ENCODE measurements at places on chromosomes 12 and 14.

DNA sequence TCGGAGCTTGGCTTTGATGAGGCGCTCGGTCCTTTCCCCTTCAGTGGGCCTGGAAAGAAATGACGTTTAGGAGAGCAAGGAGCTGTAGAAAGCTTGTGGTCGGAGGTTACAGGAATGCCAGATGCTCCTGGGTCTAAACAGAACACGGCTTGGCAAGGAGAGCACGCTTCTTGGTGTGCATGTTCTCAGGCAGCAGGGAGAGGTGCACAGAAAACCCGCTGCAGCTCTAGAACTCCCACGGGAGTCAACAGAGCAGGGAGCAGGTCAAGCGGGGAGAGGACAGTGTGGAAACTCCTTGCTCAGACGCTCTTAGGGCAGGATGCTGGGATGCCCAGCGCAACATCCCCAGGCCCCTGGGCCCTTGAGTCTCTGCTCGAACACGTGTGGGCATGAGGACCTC is 51.0 kb downstream of the SSH1 start:
- no peak for DNase-seq

- DNase-seq, result no peak
These were observed 169.4 kb downstream of the FOXN3 start for GRCh38 chr14:89247457-89248122.

DNA sequence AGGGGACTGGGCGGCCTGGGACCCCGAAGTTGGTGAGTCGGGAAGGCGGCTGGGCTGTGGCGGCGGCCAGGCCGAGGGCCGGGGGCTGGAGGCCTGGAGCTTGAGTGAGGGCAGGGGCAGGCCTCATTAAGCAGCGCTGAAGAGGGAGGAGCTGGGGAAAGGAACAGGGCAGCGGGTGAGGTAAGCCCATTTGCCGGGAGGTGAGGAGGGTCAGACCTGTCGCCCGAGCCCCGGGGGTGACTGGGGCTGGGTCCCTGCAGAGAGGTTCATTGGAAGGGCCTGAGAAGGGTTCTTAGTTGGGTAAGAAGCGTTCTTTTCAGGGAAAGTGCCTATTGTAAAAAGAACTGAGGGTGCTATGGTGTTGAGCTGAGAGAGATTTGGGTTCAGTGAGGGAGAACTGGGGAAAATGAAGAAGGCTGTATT is 441 bp downstream of the RAB5B start:
- no peak for DNase-seq

GRCh38 chr14:24935796-24936195 is 114.2 kb downstream of the STXBP6 start:
- no peak for DNase-seq

DNA sequence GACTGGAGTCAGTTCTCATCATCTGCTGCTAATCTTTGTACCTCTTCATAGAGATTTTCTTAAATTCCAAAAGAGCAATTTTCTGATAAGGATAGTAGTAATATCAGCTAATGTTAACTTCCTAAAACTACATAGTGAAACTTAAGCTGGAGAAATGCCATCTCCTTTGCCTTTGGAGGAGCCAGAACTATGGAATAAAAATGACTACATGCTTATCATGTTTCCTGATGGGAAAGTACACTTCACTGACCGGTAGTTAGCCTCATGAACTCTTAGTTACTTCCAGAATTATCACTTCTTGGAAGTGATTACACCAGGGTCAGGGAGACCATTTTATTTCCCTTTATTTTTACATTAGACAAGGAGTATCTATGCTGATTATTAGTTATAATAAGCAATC is 1222.1 kb upstream of the TMEM132C start:
- DNase-seq, result no peak

GRCh38 chr12:2862876-2863275 is 6.0 kb upstream of the TEX52 start:
- DNase-seq, result no peak

GRCh38 chr14:98858158-98858557 is 413.8 kb downstream of the BCL11B start:
- DNase-seq, result no peak

DNA sequence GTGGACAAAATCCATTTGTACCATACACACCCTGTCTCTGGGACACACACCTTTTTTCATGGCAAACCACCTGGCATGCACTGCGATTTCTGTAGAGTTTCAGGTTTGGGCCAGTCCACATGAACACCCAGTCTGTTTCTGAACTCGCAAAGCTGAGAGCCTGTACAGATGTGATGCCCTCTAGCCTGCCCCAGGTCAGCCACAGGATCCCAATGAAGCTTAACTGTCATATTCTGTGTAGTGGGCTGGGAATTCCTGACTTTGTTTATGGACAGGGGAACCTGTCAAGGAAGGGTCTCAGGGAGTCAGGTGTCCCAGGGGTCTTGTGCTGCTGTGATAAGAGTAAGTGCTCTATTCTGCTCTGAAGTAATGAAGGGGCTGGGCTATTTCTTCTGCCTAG is 39.8 kb downstream of the CPM start:
- DNase-seq, result no peak

GRCh38 chr12:15669256-15669948 is 119.8 kb downstream of the EPS8 start:
- DNase-seq, result no peak

- no peak for DNase-seq
These were observed 928.2 kb downstream of the NRXN3 start for GRCh38 chr14:79098324-79098723.

GRCh38 chr14:55129086-55129427 is at the start of gene LGALS3:
TSS of gene LGALS3 (plus strand) at chr14:55129252. CDS start at chr14:55137374, 8,122 bp downstream.
- no peak for DNase-seq

DNA sequence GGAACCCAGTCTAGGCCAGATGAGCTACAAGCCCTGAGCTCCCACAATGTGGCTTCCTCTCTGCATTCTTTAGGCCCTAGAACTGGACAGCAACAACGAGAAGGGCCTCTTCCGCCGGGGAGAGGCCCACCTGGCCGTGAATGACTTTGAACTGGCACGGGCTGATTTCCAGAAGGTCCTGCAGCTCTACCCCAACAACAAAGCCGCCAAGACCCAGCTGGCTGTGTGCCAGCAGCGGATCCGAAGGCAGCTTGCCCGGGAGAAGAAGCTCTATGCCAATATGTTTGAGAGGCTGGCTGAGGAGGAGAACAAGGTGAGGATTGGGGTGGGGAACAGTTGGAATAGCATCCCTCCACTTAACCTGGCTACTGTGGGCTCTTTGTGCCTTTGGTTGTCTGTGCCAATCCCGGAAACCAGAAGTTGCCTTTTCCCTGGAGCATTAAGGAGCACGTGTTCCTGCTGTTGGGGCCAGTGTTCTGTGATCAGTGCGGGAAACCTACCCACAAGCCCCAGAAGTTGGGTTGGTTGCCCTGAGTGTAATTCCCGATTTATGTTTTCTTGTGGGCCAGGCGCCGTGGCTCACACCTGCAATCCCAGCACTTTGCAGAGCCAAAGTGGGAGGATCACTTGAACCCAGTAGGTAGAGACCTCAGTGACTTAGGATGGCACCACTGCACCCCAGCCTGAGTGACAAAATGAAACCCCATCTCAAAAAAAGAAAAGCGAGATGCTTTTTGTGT is 6.4 kb downstream of the FKBP4 start:
- DNase-seq, result no peak

DNA sequence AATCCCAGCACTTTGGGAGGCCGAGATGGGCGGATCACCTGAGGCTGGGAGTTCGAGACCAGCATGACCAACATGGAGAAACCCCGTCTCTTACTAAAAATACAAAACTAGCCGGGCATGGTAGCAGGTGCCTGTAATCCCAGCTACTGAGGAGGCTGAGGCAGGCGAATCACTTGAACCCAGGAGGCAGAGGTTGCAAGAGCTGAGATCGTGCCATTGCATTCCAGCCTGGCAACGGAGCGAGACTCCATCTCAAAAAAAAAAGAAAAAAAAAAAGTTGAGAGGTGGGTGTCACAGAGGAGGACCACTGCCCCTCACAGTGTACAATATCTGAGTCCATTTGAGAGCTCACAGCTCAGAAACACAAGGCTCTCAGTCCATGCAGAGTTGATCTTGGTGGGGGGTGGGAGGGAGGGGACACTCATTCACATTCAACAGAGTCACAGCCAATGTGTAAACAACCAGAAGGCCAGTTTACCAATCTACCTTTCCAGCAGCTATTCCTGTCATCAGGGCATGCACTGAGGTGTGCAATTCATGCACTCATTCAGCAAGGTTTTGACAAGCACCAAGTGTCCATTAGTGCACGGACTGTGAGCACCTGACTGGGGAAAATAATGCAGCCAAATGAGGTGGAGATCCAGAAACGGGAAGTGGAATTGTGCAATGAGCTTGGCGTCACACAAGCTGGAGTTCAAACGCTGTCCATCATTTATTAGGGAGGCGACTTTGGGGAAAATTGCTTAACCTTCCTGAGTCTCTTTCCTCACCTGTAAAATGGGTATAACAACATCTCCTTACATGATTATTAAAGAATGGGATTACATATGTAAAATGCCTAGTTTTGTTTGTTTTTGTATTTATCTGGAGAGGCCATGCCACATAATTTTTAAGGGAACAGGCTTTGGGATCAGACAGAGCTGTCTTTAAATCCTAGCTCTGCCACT is 4.4 kb upstream of the EIF5 start:
- DNase-seq, result no peak

DNA sequence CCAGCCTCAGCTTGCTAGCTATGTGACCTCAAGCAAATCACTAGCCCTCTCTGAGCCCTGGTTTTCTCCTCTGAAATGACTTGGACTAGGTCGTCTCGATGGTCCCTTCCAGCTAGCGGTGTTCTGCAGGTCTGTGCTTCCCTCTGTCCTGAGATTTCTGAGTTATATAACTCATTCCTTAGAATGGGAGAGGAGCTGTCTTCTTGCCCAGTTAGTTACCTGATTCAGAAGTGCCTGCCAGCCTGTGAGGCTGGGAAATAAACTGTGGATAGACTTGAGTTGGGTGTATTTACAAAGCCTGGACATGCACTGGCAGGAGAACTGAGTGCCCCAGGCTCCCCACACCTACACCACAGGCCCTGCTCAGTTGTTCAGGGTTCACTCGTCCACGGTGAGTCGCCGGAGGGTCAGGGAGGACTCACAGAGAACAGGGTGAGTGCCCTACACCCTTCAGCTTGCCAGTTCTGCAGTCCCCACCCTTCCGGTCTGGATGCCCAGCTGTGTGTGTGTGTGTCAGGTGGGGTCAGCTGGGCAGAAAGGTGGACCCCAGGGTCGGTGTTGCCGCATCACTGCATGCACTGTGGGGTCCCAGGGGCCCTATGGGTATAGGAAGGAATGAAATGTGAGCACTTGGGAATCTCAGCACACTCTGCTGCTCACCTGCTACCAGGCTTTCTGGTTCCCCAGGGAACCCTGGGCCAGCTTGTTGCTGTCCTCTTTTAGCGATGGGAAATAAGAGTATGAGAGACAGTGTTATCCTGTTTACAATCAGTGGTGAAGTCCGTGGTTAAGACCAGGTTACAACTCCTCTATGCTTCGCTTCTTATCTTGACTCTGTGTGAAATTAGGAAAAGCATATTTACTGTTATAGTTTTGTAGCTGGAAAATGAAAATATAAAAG is 348.2 kb downstream of the DPF3 start:
- no peak for DNase-seq

- no peak for DNase-seq
These were observed 15.1 kb upstream of the CAPRIN2 start for GRCh38 chr12:30769802-30770201.

DNA sequence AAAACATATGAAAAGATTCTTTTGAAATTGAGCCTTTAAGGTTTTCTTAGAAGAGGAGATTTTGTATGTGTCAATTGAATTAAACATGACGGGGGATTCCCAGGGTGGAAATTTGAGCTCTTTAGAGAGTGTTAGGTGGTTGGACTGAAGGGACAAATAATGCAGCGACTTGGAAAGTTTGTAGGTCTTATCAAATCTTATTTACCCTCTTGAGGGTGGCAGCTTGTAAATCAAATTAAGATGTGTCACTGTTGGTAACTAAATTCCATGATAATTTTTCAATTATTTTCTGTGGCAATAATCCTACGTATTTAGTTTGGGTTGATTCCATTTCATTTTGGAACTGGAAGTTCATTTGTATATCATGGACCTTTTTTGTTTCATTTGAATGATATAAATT is 33.7 kb upstream of the LRIG3 start:
- DNase-seq, result no peak

DNA sequence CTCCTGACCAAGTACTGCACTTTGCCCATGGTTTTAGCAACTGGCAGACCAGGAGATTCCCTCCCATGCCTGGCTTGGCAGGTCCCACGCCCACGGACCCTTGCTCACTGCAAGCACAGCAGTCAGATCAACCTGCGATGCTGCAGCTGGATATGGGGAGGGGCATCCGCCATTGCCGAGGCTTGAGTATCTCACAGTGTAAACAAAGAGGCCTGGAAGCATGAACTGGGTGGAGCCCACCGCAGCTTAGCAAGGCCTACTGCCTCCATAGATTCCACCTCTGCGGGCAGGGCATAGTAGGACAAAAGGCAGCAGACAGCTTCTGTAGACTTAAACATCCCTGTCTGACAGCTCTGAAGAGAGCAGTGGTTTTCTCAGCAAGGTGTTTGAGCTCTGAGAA is 479.8 kb downstream of the FUT8 start:
- no peak for DNase-seq

DNA sequence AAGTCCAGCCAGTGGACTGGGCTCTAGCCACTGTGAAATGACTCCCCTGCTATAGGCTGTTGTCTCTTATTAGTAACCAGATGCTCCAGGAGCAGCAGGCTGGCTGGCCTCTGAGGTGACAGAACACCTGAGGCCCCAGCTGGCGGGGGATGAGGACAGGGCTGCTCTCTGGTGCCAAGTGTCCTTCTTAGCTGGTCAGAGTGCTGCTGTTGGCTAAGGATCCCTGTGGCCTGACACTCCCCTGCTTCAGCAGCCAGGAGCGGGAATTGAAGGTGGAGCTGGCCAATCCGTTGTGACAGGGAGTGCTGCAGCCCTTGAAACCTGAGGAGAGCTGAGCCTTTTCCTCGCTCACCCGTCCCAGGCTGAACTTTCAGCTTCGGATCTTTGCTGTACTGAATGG is 30.7 kb downstream of the TMEM229B start:
- DNase-seq, result no peak

DNA sequence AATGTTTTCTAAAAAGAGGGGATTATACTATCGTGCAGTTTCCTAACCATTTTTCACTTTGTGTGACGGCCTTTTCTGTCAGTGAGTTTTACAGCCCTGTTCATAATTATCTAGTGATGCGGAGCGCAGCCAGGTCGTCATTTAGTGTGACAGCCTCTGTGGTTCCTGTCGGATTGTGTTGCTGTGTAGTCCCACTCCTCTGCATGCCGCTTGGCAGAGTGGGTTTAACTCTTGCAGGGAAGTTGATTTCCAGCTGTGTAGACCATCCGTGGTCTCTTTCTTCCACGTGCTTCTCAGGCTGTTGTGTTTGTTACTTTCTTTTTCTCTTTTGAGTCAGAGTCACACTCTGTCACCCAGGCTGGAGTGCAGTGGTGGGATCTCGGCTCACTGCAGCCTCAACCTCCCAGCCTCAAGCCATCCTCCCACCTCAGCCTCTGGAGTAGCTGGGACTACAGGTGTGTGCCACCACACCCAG is 8.6 kb downstream of the RAN start:
- peak; percentile 24 for DNase-seq
